ENCODE measurements at places on chromosomes 1 and 21.

DNA sequence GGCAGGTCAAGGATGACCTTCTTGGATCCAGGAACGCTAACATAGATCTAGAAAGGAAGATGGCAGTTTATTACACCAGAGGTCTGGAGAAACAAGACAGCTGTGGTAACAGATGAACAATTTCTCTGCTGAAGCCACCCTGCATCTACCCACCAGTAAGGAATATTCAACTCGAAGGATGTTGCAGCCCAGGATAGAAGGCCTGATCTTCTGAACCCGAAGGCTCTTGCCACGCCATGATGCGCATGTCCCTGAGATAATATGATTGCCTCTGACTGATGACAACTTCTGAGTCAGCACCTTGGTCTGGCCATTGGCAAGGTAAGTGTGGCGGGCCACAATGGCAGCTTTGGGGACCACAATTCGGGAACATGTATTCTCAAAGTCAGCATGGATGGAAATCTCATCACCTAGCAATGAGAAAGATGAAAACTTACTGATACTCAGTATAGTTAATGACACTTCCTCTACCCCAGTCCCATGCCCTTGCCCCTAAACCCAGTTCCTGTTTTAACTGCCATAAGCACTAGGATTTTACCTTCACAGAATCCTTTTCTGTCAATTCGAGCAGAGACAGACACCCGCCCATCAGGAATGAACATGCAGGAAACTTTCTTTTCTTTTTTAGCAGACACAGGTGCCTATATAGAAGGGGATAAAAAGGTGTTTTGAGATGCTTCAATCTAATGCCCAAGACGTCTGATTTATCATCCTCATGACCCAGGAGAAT lies 1.8 kb downstream of the TXNIP start:
- DNase-seq = no peak

GRCh38 chr1:225941942-225942222 lies 862 bp upstream of the LEFTY2 start:
- no peak for DNase-seq

- no peak for DNase-seq
Measured at GRCh38 chr1:228286505-228287417, 78.9 kb downstream of the OBSCN start.

- no peak for DNase-seq
Measured at GRCh38 chr1:243831463-243831862, 18.6 kb downstream of the AKT3 start.

GRCh38 chr1:3558036-3558726 lies 53.1 kb downstream of the MEGF6 start:
- no peak for DNase-seq

DNA sequence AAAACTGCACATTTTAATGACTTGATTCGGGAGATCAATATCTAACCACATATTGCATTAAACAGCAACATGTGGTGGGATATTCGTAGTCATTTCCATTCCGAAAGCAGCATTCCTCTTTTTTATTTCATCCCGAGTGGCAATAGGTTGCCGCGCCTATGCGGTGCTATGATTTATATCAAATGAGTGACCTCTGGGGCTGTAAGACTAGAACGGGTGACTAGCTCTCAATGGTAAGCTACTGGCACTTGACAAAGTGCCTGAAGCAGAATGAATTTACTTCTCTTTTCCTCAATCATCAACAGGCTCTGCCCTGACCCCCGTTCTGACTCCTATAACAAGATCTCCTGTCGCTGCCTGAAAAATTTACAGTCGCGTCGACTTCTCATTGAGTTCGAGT lies 162.3 kb downstream of the ZNF281 start:
- DNase-seq = no peak

GRCh38 chr1:174039027-174039426 lies 16.9 kb upstream of the RC3H1 start:
- no peak for DNase-seq

DNA sequence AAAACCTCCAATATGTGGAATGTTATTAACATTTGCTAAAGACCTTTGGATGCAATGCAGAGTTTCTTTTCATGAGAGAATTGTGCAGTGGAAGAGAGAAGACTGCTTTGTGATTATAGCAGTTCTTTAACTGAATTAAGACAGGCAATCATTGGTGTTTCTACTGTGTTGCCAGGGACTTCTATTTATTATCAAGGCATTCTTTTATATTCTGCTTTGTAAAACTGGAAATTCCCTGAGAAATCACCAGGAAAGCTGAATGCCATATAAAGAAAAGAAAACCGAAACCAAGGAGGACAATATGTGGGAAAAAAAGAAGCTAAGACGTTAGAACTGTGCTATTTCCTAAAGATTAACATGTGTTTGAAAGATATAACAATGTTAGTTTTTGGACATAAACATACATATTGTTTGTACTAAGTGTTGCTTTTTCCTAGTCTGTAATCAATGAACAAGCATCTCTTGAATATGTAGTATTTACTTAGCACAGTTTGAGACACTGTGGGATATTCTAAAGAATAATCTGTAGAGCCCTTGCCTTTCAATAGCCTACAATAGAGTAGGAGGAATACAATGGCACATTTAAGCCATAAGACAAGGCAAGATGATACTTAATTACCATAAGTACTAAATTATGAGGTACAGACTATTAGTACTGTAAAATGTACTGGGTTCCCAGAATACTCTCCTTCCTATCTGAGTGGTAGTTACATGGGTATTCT lies 47.1 kb downstream of the EXTL2 start:
- no peak for DNase-seq

DNA sequence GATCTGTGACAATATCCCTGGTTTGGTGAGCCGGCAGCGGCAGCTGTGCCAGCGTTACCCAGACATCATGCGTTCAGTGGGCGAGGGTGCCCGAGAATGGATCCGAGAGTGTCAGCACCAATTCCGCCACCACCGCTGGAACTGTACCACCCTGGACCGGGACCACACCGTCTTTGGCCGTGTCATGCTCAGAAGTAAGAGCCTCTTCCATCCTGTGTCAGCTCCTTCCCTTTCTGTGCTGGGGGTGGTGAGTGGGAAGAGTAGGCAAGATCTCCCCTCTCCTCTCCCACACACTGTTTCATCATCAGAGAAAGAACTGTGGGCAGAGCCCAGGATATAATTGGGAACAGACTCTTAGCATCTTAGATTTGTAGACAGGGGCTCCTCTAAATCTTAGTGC lies 6.1 kb downstream of the WNT2B start:
- no peak for DNase-seq

GRCh38 chr1:116066868-116067565 lies 44.2 kb upstream of the MAB21L3 start:
- DNase-seq = no peak

- no peak for DNase-seq
Measured at GRCh38 chr1:38334930-38335592, 288.5 kb upstream of the POU3F1 start.

GRCh38 chr1:30525631-30525970 lies 197.8 kb downstream of the MATN1 start:
- no peak for DNase-seq

DNA sequence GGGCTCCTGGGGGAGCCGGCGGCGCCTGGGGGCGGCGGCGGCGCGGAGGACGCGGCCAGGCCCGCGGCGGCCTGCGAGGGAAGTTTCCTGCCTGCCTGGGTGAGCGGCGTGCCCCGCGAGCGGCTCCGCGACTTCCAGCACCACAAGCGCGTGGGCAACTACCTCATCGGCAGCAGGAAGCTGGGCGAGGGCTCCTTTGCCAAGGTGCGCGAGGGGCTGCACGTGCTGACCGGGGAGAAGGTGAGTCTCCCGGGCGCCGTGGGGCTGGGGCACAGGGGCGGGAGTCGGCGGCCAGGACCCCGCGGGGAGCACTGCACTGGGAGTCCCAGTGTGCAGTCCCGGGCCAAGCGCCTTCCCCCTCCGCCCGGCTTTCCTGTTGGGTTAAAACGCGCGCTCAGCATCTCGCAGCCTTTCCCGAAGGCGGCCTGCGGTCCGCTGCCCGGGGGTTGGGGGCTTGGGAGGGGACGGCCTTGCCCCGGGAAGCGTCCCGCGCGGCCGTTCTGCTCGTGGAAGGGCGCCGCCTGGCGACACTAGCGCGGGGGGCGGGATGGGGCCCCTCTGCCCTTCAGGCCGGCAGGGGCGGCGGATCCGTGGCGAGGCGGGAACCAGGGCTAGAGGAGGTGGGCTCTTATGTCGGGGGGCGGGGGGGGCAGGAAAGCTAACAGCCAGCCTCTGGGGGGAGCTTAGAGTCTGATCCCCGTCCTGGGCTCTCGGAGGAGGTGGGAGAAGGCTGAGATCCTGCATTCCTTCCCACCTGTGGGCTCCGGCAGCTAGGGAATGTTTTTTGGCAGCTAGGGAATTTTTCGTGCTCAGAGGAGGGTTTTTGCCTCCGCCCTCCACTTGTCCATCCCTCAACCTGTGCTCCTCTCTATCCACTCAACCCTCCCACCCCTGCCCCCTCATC lies 1.1 kb downstream of the HUNK start:
- DNase-seq = peak; percentile 89

GRCh38 chr1:150429805-150430204 lies 57.4 kb upstream of the TARS2 start:
- DNase-seq = peak; percentile 53

DNA sequence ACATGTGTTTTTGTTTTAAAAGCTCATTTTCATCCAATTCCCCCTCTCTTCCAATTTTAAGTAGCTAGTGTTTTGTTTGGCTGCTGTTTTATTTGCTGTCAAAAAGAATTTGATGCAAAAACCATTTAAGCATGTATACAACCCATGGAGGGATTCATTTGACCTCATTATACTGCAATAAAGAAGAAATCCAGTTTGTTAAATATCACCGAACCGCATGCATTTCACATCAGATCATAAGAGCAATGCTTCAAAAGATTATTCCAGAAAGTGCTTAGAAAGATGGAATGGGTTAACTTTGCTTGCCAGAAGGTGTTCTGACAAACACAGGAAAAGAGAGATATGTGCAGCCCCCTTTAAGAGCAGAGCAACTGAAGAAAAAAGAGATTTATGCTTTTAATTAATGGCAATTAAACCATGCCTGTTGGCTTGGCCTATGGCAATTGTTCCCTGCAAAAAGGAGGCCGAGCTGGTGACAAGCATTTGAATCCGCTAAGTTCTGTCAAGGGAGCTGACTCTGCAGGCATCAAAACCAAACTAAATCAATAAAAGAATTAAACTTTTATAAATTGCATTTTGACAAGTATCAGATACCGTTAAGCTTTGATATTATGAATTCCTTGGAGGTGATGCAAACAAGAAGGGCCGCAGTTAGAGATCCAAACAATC lies 14.4 kb upstream of the BARHL2 start:
- DNase-seq = no peak

GRCh38 chr21:17554679-17555465 lies 42.0 kb downstream of the CXADR start:
- DNase-seq = peak; percentile 43

- no peak for DNase-seq
Measured at GRCh38 chr1:79161077-79161476, 154.5 kb upstream of the ADGRL4 start.
